ENCODE measurements at places on chromosomes 5 and 9.

GRCh38 chr9:99113414-99114048 is 8.6 kb downstream of the TGFBR1 start:
- peaks cover 68% of the 10 kb centered on the region for H3K4me1 ChIP-seq
- H3K27ac ChIP-seq: no peak overlapping the region
- no peaks in the 10 kb centered on the region for H3K27me3 ChIP-seq
- no peak for DNase-seq

DNA sequence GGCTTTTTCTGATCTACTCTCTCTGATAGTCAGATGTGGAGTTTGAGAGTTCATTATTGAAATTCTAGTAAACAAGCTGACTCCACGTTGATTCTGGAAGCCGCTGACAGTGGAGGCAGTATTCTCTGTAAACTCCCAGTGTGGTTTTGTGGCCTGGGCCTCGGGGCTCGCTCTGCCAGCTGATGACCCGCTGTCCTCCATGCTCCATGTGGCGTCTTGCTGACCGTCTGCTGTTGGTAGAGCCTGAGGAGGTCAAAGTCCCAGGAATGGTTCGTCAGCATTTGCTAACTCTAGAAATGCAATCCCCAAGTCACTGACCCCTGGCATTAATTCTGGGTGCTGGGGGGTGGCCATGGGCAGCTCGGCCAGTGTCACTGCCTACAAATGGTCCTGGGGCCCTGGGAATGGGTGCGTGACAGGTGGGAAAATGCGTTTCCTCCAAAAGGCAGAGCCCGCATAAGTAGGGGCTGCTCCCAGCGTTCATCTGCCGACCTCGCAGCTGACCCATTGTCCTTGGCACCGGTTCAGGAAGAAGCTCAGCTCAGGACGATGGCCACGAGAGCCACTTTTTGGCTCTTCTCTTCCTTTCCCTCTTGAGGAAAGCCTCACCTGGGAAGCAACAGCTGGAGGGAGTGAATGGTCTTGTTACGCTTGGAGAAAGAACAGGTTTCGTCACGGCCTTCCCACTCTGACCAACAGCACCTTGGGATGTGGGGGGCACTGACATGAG is 55.1 kb downstream of the MRPL36 start:
- H3K4me1 ChIP-seq: no peaks in the 10 kb centered on the region
- no peak for DNase-seq
- H3K27me3 ChIP-seq: no peaks in the 10 kb centered on the region
- no peak overlapping the region for H3K4me3 ChIP-seq
- H3K36me3 ChIP-seq: no peaks in the 10 kb centered on the region

GRCh38 chr5:14223372-14223771 is 80.2 kb downstream of the TRIO start:
- no peak overlapping the region for H3K4me3 ChIP-seq
- DNase-seq: no peak
- no peaks in the 10 kb centered on the region for H3K36me3 ChIP-seq

DNA sequence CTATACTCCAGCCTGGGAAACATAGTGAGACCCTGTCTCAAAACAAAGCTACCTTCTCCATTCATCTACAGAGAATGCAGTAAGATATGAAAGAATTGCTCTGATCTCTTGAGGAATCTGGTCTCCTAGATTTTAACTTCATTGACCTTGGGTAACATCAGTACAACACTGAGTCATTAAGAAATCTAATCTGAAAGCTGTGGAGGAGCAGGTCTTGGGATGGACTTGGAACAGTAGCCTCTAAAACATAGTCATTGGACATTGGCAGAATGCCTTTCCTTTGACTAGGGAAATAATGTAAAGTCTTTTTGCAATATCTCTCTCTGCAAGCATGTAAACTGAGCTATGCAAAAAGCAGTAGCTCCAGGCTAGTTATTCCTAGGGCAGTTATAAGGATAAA is 58.1 kb downstream of the KCNN2 start:
- no peaks in the 10 kb centered on the region for H3K36me3 ChIP-seq
- H3K4me3 ChIP-seq: no peak overlapping the region
- no peak for DNase-seq
- H3K27ac ChIP-seq: no peak overlapping the region
- no peaks in the 10 kb centered on the region for H3K27me3 ChIP-seq

DNA sequence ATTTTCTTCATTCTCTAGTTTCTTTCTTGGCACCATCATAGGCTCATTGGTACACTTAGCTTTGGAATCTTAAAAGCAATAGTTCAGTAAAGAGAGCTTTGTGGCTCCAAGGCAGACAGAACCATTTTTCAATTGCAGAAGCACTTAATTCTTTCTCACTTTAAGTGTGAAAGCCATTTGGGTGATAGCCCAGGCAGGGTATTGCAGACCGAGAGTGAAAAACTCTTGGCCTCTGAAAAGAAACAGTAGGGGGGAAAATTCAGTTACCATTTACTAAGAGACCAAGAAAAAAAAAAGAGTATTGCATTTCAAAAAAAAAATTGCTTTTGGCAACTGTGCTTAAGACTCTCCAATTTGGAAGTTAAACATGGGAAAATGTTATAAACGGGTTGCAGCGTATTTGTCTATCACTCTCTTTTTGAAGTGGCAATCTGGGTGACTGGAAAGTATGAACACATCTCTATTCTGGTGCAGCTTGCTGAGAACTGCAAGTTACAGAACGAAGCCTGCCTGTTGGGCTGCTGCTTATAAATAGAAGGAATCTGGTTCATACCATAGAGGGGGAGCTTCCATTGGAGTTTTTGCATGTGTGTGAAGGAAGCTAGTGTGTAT is 170.5 kb downstream of the TLE4 start:
- H3K27me3 ChIP-seq: no peaks in the 10 kb centered on the region
- H3K27ac ChIP-seq: no peak overlapping the region
- no peaks in the 10 kb centered on the region for H3K36me3 ChIP-seq
- peak; percentile 2 for DNase-seq
- no peak overlapping the region for H3K4me3 ChIP-seq

DNA sequence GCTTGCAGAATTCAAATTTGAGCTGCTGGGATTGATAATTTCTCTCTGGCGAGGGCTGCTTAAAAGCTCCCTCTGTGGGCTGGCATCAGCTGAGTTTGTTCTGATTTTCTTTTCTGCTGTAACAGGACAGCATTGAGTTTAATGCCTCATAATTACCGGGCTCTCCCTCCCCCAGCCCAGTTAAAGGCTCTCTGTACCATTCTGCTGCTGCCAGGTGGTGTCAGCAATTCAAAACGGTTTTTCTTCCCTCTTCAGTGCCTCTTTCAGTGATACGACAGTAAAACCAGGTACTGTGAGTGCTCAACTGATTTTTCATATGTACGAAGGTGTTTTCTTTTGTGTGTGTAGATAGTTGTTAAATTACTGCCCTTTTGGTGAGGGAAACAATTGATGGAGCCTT is 509.3 kb upstream of the CTNND2 start:
- peaks cover 9% of the 10 kb centered on the region for H3K4me1 ChIP-seq
- no peak overlapping the region for H3K4me3 ChIP-seq
- H3K36me3 ChIP-seq: no peaks in the 10 kb centered on the region
- no peaks in the 10 kb centered on the region for H3K27me3 ChIP-seq
- DNase-seq: peak; percentile 27
- no peak overlapping the region for H3K27ac ChIP-seq

GRCh38 chr5:93636837-93637236 is 53.8 kb downstream of the NR2F1 start:
- H3K27ac ChIP-seq: no peak overlapping the region
- no peaks in the 10 kb centered on the region for H3K36me3 ChIP-seq
- no peak overlapping the region for H3K4me3 ChIP-seq
- no peak for DNase-seq

DNA sequence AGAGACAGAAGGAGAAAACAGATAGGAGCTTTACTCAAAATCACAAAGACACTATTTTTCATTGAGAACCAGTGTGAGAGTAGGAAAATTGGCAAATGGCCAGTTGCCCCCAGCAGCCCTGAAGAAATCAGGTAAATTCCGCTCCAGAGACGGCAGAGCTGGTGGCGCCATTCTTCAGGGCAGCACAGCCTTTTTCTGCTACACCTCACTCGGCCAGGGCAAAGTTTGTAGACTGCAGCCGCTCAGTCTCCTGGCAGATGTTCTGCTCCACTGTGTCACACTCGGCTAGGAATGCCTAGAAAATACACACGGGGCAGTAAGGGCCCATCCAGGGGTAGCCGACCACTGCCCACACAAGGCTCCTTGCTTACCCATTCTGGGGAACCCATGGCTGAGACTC is 9.5 kb downstream of the BAG1 start:
- DNase-seq: no peak
- H3K4me1 ChIP-seq: no peaks in the 10 kb centered on the region
- no peak overlapping the region for H3K4me3 ChIP-seq
- no peak overlapping the region for H3K27ac ChIP-seq

GRCh38 chr5:147750065-147750464 is 32.5 kb downstream of the JAKMIP2 start:
- H3K4me3 ChIP-seq: no peak overlapping the region
- peaks cover 59% of the 10 kb centered on the region for H3K4me1 ChIP-seq
- peak; percentile 74 for DNase-seq
- no peak overlapping the region for H3K27ac ChIP-seq

DNA sequence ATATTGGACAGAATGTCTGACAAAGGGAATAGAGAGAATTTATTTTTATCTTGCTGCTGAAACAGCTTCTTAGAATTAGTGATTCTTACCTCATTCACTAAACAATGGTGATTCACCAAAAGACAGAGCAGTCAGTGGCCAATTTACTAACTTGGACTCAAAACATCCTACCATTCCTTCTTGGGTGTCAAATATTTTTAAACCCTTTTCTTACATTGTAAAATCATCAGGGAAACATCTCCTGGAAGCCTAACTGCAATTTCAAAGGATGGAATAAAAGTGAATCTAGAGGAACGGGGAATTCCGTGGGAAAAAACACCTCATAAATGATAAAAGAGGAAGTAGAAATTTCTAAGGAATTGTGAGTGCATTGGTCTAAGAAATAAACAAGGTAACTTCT is 97.7 kb downstream of the LHFPL2 start:
- H3K4me1 ChIP-seq: peaks cover 3% of the 10 kb centered on the region
- H3K27ac ChIP-seq: no peak overlapping the region
- H3K4me3 ChIP-seq: no peak overlapping the region
- H3K36me3 ChIP-seq: no peaks in the 10 kb centered on the region

- no peak for DNase-seq
- H3K4me1 ChIP-seq: no peaks in the 10 kb centered on the region
- no peaks in the 10 kb centered on the region for H3K27me3 ChIP-seq
- no peak overlapping the region for H3K4me3 ChIP-seq
- H3K36me3 ChIP-seq: no peaks in the 10 kb centered on the region
Measured at GRCh38 chr5:68318955-68319705, 103.6 kb downstream of the PIK3R1 start.

DNA sequence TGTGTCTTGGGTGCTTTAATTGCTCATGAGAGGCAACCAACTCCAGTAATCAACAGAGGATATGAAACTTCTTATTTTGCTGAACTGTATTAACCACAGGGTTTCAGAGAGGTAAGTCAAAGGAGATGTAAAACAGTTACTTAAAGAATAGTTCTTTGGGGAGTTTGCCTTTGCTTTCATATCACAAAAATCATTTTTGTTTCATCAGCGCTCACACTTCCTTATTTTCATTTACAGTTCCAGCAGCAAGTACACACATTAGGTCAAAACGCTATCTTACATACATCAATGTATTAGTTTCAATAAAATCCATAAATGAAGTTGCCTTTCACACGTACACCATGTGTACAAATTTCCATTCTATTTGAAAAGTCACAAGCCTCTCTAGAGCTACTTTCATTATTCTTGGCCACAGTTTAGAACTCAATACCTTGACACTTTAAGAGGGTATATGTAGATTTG is 50.1 kb downstream of the ST8SIA4 start:
- H3K4me3 ChIP-seq: no peak overlapping the region
- H3K27ac ChIP-seq: no peak overlapping the region
- DNase-seq: no peak
- H3K4me1 ChIP-seq: no peaks in the 10 kb centered on the region

DNA sequence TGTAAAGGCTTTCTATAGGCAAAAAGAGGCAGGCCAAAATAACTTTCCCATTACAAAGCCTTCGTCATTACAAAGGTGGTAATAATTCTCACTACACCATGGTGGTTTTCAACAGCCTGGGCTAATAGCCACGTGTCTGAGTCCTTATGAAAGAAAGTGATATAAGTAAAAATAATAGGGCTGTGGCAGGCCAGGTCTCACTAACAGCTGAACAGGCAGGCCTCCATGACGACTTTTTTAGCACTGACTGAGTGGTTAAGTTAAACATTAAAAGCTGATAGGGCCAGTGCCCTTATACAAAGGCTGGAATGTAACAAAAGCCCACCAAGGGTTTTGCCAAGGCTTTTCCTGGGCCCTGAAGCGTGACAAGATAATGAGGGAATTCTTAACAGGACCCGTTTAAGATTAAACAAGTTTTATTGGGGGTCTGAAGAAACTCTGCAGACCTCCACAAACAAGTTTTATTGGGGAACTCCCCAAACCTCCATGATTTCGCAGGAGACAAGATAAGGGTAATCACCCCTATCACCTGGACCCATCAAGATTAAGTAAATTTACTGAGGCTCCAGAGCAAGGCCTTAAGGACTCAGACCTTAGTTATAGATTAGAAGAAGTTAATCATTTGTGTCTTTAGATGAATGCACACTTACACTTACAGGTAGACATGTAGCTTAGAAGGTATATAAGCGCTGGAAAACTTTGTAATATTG is 412.9 kb downstream of the CHSY3 start:
- no peak overlapping the region for H3K27ac ChIP-seq
- no peaks in the 10 kb centered on the region for H3K4me1 ChIP-seq
- no peak overlapping the region for H3K4me3 ChIP-seq
- no peaks in the 10 kb centered on the region for H3K27me3 ChIP-seq
- no peak for DNase-seq

GRCh38 chr5:32000731-32001130 is 173.4 kb downstream of the GOLPH3 start:
- no peak overlapping the region for H3K4me3 ChIP-seq
- no peak overlapping the region for H3K27ac ChIP-seq
- DNase-seq: no peak
- H3K4me1 ChIP-seq: peaks cover 17% of the 10 kb centered on the region
- no peaks in the 10 kb centered on the region for H3K27me3 ChIP-seq

- H3K4me1 ChIP-seq: peaks cover 45% of the 10 kb centered on the region
- no peaks in the 10 kb centered on the region for H3K36me3 ChIP-seq
- DNase-seq: peak; percentile 16
- peaks cover 92% of the 10 kb centered on the region for H3K27me3 ChIP-seq
- H3K4me3 ChIP-seq: peak overlapping the region; percentile 47
- no peak overlapping the region for H3K27ac ChIP-seq
Measured at GRCh38 chr5:159096924-159097783, 2.6 kb downstream of the EBF1 start.

DNA sequence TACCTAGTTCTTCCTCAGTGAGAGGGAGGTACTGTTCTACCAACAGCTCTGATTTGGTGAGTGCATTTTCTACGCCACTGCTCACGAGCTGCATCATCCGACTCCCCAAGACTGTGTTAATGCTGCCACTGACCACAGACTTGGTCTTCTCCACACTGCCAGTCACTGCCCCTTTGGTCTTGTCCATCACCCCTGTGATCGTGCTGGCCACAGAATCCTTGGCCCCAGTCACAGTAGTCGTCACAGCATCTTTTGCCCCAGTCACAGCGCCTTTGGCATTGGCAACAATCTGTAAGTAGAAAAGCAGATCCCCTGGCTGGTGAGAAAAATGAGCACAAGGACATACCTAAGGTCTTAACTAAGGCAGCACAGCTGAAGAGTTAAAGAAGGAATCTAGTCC is 6.4 kb downstream of the PLIN2 start:
- peaks cover 26% of the 10 kb centered on the region for H3K36me3 ChIP-seq
- no peaks in the 10 kb centered on the region for H3K27me3 ChIP-seq
- no peak for DNase-seq
- peaks cover 9% of the 10 kb centered on the region for H3K4me1 ChIP-seq
